ENCODE measurements at places on chromosomes 6 and 20.

DNA sequence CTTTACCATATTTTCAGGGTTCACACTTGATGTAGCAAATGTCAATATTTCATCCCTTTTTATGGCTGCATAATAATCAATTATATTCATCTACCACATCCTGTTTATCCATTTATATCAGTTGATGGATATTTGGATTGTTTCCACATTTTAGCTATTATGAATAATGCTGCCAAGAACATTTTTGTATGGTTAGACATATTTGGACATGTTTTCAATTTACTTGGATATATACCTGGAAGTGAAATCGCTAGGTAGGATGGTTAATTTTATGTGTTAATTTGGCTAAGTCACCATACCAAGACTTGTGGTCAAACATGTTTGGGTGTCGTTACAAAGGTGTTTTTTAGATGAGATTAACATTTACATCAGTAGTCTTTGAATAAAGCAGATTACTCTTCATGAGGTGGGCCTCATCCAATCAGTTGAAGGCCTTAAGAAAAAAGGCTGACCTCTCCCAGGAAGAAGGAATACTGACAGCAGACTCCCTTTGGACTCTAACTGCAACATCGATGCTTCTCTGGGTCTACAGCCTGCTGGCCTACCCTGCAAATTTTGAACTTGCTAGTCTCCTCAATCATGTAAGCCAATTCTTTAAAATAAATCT, 196.5 kb downstream of the BACH2 start:
- DNase-seq: no peak

DNA sequence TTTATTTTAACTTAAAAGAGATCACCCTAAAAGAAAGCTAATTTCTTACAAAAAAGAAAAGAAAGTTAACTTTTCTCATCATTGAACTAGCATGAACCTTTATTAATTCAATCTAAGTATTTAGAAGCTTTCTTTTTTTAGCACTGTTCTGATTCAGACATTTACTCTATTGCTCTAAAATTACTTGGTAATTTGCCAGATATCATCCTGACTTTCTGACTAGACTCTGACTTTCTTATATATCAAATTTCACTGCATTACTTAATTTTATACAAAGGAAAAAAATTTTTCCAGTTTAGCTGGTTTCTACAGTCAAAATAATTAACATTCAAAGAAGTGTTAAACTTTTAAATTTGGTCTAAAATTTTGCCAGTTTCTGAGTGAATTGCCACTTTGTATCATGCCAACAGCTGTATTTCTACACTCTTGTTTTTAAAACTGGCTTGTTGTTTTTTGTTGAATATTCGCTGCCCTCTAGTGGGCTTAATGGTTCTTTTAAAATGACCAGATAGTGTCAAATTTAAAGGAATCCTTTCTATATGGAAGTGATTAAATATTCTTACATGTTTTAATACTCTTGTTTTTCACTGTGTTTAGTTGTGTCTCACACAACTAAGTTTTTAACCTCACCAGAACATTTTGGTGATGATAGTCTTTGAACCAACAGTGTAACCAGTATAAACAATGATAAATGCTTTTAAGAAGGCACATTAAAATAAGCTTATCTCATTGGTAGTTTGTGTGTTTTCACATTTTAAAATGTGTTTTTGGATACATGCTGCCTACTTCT, 102.0 kb downstream of the POPDC3 start:
- DNase-seq: no peak

DNA sequence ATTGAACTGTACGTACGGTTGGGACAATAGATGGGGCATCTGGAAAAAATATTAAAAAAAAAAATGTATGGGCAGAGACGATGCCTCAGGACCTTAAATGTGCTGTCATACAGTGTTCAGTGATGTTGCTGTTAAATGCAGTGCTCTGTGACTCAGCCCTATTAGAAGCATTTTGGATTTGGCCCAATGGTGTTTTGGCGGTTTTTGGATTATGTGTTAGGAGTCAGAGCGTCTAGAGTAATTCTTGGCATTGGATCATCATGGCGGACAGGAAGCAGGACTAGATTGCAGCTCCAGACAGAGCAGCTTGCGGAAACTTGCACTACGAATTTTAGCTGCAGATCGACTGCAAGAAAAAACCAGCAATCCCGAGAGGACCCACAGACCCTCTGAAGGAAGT, 280.0 kb downstream of the SOX4 start:
- no peak for DNase-seq

- DNase-seq: no peak
Measured at GRCh38 chr20:59817846-59818615, 115.4 kb downstream of the SYCP2 start.

GRCh38 chr6:166382500-166382932, 224 bp downstream of the MPC1 start:
- no peak for DNase-seq

- no peak for DNase-seq
Measured at GRCh38 chr20:54681869-54682268, 206.5 kb downstream of the DOK5 start.

DNA sequence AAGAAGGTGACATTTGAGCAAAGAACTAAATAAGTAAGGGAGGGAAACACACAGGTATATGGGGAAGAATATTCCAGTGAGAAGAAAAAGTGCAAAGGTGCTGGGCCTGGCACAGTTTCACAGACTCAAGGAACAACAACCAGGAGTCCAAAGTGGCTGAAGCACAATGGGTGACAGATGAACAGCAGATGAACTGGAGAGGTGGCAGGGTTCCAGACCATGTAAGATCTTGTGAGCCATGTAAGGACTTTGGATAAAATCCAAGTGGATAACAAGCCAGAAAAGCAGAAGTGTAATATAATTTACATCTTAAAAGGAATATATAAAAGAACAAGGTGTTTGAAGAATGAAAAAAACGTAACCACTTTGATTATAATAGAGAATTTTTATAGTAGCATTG, 87.9 kb downstream of the MMS22L start:
- DNase-seq: no peak

- DNase-seq: no peak
Measured at GRCh38 chr20:11894062-11894461, 23.6 kb upstream of the BTBD3 start.

DNA sequence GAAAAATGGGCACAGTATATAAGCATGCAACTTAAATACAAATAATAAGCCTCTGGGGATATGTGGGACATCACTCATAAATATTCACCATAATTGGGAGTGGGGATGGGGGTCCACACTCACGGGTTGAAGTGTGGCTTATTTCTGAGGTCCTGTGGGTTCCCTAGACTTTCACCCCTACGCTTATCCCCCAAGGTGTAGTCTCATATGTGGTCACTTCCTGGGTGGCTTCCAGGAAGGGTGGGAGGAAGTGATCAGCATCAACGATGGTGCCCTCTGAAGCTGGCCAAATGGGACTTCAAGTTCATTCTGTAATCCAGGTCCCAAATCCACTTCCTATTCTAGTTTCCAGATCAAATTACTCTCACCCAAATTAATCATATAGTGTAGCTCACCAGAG, 59.5 kb downstream of the GNAS start:
- DNase-seq: no peak

DNA sequence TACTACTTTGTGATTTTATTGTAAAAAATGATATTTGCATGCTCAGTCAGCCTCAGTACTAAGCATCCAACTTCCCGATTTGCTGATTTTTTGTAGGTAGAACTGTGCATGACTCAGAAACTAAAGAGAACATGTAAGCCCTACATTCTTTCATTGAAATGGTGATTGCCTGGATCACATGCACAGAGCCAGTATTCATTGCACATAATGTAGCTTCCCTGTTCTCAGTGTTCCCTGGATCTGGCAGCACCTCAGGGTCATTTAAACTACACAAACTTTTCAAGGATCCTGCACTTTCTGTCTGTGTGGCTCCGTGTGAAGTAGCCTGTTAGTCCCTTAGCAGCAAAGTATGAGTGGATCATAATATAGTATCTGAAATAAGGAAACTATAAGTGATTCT, 422.9 kb upstream of the AGPAT4 start:
- DNase-seq: no peak

DNA sequence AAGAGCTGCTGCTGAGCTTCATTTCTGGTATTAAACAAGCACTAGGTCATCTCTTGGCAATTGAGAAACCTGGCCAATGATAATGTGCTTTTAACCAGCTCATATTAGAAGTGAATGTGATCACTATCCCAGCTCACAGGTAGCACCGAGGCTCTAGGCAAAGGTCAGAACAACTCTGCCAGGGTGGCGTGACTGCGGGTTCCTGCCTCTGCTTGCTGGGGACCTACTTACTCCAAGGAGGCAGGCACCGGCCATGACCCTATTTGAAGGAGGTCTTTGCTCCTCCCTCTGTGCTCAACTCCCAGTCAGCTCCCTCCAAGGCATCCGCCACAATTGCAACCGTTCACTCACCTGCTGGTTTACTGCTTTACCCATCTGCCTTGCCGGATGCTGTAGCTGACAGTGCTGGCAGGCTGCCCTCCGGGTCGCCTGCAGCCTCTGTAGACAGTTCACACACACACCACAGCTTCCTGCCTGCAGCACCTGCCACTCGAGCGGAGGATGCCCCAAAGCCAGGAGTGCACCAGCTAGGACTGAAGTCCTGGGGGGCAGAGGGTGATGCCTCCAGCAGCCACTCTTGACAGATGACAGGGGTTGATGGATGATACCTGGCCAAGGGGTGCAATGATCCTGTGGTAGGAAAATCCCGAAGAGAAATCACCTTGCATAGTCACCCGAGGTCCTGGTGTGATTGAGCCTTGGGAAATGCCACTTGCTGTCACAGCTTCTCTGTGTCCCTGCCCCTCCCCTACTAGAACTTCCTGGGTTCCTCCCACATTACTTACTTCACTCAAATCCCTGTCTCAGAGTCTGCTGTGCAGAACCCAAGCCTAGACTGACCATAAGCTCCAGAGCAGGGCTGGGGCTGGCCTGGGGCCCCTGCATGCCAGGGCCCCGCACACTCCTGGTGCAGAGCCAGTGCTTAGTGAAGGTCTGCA, 8.8 kb upstream of the VSX1 start:
- DNase-seq: no peak

Measured in C1 segment of cervical spinal cord (tissue), 14 donors.